NCI-H187 (cell line): ENCODE measurements at places on chromosomes 4 and X.

- no peak for DNase-seq
Observed at GRCh38 chr4:2731907-2732317, 24.2 kb downstream of the TNIP2 start.

DNA sequence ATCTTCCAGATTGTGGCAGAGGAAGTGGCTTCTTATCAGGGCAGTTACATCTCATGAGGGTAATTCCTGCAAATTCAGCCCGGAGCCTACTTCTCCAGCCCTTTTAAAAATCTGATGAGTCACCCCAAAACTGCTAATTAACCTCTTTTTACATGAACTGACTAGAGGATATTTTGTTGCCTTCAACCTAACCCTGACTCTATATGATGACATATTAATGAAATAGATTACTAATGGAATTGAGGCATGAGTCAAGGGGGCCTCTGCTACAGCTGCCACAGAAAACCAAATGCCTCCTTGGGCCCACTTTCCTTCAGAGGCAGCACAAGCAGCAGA, 72.5 kb downstream of the QRFPR start:
- no peak for DNase-seq

DNA sequence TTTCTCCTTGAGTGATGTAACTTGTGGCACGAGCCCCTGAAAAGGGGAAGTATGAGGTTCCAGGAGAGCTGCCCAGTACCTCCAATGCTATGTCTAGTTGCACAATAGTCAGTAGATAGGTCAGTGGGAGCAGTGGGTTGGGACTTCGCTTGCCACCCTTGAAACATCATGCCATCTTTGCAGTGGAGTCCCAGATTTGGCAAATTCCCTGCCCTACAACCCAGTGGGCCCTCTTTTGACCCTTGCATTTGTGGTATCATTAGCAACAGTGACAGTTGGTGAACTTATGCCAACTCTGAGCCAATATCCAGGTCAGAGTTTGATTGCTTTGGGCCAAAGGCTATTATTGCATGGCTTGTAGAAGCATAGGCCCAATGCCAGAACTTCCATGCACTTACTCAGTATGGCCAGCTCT, 12.3 kb downstream of the FHL1 start:
- no peak for DNase-seq

GRCh38 chrX:77617206-77617605, 168.8 kb downstream of the ATRX start:
- DNase-seq = no peak

GRCh38 chr4:152640058-152640921, 39.5 kb downstream of the TMEM154 start:
- no peak for DNase-seq
